ENCODE measurements at places on chromosomes 12 and 14.

DNA sequence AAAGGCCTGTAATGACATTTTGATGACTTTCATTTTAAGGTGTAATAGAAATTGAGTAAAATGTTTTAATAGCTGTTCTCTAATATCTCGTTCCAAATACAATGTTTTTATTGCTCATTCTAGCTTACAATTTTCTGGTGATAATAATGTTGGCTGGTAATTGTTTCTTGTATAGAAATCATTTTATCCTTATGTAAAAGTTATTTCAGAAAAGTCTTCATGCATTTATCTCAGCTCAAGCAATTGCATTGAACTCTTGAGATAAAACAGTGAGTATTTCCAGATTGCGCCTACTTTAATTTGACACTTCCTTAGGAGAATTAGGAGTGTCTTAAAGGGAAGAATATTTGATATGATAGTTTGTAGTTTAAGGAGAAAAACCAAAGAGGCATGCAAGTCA lies 4.0 kb downstream of the RMST start:
- DNase-seq = no peak

DNA sequence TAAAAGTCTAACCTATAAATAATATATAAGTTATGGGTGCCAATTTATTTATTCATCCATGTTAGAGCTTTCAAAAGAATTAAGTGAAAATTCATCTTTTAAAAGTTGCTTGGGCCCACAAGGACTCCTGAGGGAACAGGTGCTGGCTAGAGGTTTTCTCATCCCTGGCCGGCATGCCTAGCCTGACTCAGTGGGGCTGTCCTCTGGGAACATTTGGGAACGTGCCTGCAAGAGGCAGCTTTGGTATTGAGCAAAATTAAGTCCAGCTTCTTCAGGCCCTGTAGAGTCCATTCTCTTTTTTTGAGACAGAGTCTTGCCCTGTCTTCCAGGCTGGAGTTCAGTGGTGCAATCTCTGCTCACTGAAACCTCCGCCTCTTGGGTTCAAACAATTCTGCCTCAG lies 44.7 kb downstream of the SPTB start:
- DNase-seq = no peak

- DNase-seq = no peak
These were observed 178.2 kb downstream of the AKAP6 start for GRCh38 chr14:32507029-32507984.

DNA sequence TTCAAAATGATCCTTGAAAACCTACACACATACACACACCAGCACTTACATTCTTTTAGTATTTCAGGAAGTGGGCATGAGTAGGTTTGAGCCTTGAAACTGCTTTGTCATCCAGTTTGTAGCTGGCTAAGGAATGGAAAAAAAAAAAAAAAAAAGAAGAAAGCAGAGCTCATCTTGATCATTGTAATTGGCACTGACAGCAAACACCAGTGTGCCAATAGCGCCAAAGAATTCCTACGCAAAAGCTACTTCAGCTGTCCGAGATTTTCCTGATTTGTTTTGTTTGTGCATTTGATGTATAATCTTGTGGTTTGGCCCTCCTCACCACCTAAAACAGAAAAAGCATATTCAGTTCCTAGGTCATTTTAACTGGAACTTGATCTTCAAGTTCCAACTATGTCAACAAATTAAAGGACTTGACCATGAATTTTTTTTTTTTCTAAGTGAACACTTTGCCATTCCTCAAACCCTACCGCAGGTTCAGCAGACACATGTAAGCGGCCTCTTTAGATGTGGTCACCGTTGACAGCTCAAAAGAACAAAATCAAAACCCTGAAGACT lies 57.3 kb downstream of the FLRT2 start:
- no peak for DNase-seq

DNA sequence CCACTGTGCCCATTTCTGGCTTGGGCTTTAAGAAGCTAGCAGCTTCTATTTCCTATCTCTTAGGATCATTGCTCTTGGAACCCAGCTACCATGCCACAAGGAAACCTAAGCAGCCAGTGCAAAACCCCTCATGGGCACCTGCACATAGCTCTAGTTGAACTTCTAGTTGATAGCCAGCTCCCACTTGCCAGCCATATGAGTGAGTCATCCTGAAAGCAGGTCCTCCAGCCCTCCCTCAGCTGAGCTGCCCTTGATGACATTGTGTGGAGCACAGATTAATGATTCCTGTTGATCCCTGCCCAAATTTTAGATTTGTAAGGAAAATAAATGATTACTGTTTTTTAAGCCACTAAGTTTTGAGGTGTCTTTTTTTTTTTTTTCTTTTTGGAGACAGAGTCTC lies 234.2 kb upstream of the FBXO33 start:
- no peak for DNase-seq
